ENCODE measurements at places on chromosomes 3 and 15.

GRCh38 chr3:128703561-128703960 lies 22.4 kb upstream of the RAB7A start:
- DNase-seq, result no peak

DNA sequence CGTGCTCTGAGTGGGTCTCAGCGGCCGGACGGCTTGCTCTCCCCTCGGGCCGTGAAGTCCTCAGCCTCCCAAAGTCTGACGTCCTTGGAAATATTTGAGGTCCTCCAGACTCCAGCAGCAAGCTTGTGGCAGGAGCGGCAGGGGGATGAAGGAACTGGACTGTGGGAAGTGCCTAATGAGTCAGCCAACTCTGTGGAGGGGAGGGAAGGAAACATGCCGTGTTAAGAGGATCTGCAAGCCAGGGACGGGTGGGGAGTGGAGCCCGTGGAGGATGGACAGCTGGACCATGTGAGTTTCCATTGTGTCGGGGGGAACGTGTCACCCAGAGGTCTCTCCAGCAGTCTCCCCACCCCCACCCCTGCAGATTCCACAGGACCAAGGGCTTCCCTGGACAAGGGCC lies 39.4 kb upstream of the IDH2 start:
- no peak for DNase-seq

DNA sequence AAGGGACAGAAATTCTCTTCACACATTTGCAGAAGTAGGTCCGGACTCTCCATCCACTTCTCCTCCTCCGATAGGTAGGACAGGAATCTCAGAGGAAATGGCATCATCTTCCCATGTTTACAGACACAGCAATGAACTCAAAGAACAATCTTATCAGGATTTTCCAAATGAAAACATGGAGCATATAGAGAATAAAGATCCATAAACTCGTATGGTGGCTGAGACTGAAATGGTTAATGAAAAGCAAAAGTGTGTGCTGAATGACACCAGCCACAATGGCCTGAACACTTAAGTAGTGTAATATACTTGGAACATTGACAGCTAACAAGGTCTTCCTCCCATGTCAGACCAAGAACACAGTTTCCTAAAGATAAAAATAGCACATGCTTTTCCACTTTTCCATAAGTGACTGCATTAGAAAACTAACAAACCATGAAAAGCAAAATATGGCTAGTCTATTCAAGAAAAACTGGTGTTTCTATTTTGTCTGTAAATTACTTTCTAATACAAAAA lies 5.8 kb downstream of the CCRL2 start:
- no peak for DNase-seq

DNA sequence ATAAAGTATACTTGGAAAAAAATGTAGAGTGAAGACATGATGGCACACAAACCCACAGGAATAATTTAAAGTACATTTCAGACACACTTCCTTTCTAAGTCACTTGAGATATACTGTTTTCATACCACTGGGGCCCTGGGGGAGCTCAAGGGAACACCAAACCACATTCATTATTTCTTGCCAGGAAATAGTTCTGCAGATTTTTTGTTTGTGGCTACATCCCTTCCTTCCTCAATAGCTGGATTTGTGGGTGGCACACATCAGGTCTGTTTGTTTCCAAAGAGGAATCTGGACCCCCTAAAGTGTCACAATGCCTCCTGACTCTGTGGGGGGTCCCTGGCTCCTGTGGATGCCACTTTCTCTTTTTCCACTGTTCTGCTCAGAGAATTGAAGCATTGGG lies 153.5 kb upstream of the COL8A1 start:
- DNase-seq, result no peak

GRCh38 chr15:65286704-65287519 lies at the start of gene PARP16:
PARP16 (minus strand) TSS chr15:65286883; CDS start chr15:65286426, 457 bp downstream.
- peak; percentile 80 for DNase-seq

DNA sequence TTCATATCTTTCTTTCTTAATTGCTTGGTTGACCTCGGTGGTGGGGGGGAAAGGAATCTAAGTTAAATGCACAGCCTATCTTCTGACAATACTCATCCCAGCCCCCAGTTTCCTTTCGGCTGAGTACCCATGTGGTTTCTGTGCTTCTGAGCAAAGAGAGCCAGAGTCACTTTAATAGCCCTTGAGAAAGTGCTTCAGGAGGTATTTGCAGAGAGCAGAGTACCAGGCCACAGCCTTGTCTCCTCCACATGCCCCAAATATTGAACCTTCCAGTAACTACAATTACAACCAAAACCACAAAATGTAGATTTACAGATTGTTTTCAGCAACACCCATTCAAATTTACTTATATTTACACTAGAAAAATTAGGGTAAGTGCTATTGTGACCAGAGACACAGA lies 647.4 kb downstream of the NR2F2 start:
- DNase-seq, result no peak

- DNase-seq, result no peak
Measured at GRCh38 chr15:100252359-100252758, 89.4 kb downstream of the ADAMTS17 start.

GRCh38 chr15:92614791-92615785 lies 40.5 kb downstream of the FAM174B start:
- no peak for DNase-seq

GRCh38 chr3:128550113-128550440 lies 57.1 kb upstream of the GATA2 start:
- no peak for DNase-seq

GRCh38 chr3:5581743-5582142 lies 394.2 kb downstream of the EDEM1 start:
- no peak for DNase-seq

- DNase-seq, result no peak
Measured at GRCh38 chr3:183490653-183491052, 62.2 kb upstream of the MCF2L2 start.

DNA sequence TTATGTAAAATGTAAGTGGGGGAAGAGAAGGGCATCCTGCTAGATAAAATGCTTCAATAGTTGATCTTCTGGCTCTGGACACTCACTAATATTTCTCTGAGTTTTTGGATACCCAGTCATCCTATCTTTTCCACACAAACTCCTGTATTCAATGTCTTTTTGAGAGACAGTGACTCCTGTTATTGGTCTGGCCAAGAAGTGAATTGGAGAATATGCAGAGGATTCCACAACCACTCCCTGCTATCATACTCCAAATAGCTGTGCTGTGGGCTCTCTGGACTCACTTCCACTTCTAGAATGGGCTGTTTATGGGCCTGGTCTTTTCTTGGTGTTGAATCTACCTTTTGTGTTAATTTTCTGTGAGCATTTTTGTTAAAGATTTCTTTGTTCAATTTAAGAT lies 376.8 kb downstream of the NLGN1 start:
- DNase-seq, result no peak

DNA sequence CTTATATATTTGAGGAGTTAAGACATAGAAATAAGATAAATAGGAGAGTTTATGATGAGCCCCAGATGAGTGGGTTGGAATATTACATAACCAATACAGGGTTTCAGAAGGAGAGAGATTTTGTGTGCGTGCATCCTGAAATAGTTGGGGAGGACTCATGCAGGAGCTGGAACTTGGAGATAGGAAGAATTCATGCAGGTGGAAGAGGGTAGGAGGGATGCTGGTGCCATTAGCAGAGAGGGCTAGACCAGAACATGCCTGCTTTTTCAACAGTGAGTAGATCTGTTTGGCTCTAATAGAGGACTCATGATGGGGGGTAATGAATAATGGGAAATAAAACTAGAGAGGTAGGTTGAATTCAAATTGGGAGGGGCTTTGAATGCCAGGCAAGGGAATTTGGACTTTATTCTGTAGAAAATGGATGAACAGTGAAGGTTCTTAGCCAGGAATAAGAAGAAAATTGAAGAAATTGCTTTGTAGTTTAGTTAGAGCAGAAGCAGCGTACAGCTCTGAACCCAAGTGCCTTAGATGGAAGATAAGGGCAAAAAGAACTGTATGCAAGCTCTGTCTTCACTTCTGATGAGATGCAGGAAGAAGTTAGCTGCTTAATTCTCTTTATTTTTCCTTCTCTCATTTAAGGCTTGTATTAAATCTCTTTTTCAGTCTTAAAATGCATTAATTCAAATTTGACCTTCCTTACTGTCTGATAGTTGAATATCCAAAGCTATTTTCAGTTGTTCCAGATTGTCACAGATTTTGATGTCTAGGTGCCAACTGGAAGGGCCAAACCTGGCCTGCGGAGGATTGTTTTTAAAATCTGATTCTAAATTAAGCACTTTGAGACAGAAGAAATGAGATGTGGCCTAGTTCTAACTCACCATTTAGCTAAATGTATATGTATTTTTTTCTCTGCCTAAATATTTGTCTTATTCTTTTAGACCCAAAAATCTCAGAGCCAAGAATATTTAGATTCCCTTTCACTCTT lies 86.3 kb downstream of the PPM1L start:
- DNase-seq, result no peak

DNA sequence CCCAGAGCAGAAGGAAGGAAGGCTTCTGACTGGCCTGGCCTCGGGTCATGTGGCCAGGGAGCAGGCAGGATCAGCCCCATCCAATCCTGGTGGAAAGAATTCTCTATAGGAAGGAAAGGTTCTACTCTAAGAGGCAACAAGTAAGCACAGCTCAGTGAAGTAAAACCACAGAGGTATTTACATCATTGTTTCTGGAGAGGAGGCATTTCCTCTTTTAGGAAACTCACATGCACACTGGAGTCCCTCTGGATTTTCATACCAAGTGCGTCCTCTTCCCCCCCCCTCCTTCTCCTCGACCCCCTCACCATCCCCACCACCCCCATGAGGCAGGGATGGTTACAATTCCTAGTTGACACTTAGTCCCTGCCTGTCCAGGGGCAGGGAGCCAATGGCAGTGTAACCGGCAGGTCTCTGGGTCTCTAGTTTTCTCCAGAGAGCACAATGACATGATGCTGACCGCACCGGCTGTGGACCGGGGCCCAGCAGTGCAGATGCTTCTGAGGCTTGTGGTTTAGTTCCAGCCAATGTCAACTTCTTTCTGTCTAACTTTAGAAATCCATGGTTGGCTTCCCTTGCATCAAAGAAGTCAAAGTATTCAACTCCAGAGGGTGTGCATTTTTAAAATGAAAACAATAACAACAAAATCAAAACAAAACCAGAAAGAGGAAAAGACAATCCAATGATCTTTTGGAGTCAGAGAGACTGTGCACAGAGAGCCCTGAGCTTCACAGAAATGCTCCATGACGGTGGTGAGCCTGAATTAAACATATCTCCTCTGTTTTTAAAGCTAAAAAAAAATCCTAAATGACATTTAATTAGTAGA lies 230.3 kb upstream of the TLE3 start:
- no peak for DNase-seq

DNA sequence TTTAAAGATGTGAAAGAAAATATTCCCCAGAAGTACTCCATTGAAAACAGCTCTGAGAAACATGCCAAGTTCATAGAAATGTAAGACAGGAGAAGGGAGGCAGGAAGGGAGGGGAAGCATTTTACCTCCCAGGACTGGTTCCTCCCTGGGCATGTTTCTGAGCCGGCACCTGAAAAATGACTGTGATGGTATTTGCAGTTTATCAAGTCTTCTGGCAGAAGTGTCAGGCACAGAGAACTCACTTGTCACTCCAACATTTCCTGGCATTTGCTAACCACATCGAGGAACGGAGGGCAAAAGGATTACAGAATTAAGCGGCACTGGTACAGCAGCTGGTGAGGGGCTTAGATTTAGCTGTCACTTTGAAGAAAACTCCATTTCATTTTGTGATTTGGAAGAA lies 1054.0 kb downstream of the TUSC7 start:
- DNase-seq, result no peak

DNA sequence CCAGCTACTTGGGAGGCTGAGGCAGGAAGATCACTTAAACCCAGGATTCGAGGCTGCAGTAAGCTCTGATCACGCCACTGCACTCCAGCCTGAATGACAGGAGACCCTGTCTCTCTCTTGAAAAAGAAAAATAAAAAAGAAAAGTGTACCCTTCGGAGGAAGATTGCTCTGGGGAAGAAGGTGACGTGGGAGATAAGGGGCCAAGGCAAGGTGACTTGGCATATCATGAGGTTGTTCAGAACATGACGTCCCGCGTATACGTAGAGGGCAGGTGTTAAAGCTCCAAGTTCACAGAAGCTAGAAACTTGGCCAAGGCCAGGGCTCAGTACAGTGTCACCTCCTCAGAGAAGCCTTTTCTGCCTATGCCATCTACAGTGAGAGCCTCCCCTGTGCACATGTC lies 6.7 kb upstream of the ACAD9 start:
- no peak for DNase-seq

DNA sequence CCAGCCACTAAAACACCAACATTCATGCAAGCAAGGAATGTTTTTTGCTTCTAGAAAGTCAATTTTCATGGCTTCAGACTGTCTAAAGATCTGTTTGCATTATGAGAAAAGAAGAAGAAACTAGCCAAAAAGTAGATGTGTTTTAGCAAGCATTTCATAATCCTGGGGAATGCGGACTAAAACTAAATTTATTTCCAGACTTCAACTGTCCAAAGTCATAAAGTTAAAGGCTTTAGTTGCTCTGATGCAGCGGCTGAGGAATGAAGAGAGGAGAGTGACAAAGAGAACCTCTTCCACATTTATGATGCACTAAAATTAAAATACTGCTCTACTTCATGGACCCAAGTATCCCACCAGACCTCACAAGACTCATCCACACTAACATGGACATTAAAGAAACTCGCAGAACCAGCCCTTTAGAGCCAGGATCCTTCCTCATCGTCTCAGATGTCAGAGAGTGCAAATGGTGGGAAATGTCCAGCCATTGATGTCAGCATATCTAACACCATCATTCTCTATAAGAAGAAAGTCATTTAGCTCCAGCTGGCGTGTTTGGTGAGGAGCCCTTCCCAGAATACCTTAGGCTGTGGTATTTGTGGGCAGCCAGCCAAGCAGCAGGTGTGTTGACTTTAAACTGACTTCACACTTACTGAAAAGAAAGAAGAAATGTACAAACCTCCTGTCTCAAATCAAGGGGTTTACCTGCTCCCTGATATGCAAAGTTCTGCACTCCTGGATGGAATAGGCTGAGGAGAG lies 17.4 kb downstream of the FYCO1 start:
- DNase-seq, result no peak

DNA sequence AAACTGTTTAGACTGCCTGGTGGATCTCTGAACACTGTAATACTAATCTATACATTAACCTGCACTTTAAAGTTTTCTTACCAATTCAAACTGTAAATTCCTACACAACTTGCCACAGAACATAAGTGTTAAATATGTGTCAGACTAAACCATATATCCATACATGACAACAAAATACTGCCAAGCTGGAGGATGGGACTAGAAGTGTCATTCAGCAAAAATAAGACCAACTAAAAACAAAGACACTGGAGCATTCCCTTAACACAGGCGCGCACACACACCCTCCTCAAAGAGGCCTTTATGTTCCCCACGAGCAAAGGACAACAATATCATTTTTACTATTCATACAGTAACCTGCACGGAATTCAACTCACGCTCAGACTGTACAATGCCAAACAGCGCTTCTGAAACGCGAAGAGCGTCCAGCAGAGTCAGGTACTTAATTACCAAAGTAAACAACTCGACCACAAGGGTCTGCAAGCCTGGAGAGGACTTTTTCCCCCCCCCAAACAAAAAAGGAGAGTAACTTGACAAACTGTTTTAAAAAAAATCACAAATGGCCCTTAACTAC lies 1.1 kb downstream of the DCUN1D1 start:
- no peak for DNase-seq

DNA sequence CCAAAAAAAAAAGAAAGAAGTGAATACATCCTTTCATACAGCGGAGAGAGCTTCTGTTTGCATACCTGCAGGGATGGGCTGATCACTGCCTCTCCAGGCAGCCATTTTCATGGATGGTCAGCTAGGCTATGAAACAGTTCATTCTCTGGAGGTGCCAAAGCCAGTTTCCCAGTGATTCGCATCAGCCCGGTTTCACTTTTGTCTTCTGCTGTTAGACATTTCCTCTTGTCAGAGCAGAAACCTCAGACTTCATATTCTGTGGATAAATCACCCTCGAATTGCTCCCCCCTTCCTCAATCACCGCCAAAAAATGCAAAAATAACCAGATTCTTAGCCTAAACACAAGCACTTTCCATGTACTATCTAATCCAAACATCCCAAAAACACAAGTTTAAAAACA lies 225.6 kb downstream of the ADAMTS9 start:
- DNase-seq, result no peak

Data from stimulated activated CD8-positive, alpha-beta memory T cell treated with anti-CD3 and anti-CD28 coated beads, Interleukin-4, amount 100 ng/mL, for 1 hour (primary cell).